ENCODE measurements at places on chromosomes 7 and 10. TPM values are rescaled to one million over a fixed set of nuclear protein-coding genes. Genes with fewer than 3 reads are reported as not detected.

Gene VSTM4
- 5.5 TPM for total RNA-seq

Gene SPDYE6
- total RNA-seq: not detected

Gene IFIT3
- 19.7 TPM for total RNA-seq

Gene NEUROG3
- not detected for total RNA-seq

Gene RARRES2
- 2.4 TPM for total RNA-seq

Gene TLL2
- under 0.01 TPM for total RNA-seq

Gene POU6F2
- total RNA-seq: not detected

Gene KCND2
- total RNA-seq: 5.0 TPM

Gene PRTFDC1
- total RNA-seq: 58.6 TPM

Gene ATP5F1C
- 234 TPM for total RNA-seq

Gene HECW1
- total RNA-seq: 0.79 TPM

Gene AFAP1L2
- 0.26 TPM for total RNA-seq

Gene THAP5
- 19.5 TPM for total RNA-seq

Gene TAS2R4
- 0.79 TPM for total RNA-seq

Gene SMO
- 8.7 TPM for total RNA-seq

Data from bronchial smooth muscle cell (primary cell).